ENCODE measurements at places on chromosomes 1 and 21.

- no peak for DNase-seq
Observed at GRCh38 chr1:28437264-28437923, 67.9 kb downstream of the PHACTR4 start.

- DNase-seq = no peak
Observed at GRCh38 chr1:95408507-95409136, 174.6 kb downstream of the RWDD3 start.

DNA sequence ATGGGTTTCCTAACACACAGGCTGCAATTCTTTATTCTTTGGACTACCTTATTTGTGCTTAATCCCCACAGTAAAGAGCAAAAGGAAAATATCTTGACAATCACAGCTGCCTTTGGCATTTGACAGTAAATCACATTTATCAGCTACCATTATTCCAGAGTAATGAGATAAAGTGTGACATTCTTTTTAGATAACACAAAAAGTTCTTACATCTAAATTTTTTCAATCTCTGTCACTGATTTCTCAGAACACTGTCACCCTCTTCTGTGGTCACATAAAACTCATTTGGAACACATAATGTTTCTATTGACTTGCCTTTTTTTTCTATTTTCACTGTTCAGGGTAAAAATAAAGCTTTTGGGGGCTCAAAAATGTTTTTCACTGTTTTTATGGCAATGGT is 484.6 kb downstream of the LTN1 start:
- no peak for DNase-seq

DNA sequence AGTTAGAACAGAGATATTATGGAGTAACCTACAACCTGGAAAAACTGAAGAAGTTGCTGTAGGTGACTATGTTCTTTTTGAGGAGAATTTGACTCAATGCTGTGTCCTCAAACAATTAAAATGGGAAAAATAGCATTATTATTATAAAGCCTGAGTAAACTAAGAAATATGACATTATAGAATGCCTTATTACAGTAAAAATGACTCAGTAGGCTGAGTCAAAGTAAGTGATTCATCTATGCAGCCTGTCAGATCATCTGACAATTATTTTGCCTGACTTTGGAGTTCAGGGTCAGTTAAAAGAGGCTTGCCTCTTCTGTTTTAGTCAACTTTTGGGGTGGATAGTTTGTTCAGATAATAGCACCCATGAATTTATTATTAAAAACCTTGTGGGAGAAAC is 150.8 kb upstream of the PTGFR start:
- no peak for DNase-seq

DNA sequence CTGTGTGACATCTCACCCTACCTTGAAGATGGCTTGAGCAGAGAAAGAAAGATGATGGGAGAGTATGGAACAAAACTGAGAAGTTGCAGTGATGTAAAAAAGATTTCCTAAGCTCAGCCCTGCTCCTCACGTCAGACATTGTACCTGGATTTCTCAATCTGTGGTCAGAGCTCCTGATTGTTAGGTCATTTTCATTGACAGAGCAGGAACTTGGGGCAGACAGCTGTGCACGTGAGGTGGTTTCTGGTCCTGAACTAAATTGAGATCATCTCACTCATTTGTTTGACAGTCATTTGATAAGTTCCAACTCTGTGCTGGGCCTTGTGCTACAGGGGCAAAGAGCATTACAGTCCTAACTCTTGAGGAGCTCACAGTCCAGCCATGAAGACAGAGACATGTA is 10.2 kb downstream of the TRAF3IP3 start:
- DNase-seq = no peak

All from activated effector memory CD4-positive, alpha-beta T cell treated with Interleukin-2 at 50 U/mL for 16 hours (primary cell).